Pulmonary artery endothelial cell (primary cell): ENCODE measurements at places on chromosomes 13 and 19.
A peak's percentile ranks its signal among the peaks of the same experiment; 100 is the strongest.

- DNase-seq = no peak
These were observed 92.9 kb downstream of the ZNF100 start for GRCh38 chr19:21674454-21674853.

- peak; percentile 64 for DNase-seq
These were observed at the start of gene CYTH2 for GRCh38 chr19:48469289-48469881. Gene CYTH2, plus strand, starts transcription at chr19:48469369. Its CDS starts 139 bp downstream, at chr19:48469508.

DNA sequence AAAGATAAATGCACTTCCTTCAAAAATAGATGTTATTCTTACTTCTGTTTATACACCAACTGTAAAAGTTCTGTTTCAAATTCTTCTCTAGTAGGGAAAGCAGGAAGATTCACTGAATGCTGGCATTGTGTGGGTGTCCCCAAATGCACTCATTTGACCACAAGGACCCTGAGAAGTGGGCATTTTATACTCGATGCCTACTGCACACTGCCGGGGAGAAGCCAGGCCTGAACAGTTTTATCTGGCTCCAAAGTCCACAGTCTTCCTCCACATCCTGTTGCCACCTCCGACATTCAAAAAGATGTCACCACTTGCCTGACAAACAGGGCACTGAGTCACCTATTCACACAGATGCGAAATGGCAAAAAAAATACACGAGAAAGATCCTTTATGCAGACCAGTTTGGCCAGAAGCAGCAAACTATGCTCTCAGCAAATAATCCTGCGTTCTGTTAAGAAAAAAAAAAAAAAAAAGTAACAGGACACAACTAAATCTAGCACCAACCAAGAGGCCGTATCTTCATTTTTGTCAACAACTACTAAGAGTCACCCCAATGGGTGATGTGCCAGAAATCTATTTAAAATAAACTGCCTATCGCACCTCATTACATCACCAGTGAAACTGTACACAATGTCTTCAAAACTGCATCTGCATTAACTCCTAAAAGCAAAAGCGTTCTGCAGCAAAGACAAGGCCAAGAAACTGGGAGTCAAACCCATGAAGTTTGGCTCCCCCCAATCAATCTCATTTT is 6.2 kb downstream of the ZC3H4 start:
- DNase-seq = no peak

DNA sequence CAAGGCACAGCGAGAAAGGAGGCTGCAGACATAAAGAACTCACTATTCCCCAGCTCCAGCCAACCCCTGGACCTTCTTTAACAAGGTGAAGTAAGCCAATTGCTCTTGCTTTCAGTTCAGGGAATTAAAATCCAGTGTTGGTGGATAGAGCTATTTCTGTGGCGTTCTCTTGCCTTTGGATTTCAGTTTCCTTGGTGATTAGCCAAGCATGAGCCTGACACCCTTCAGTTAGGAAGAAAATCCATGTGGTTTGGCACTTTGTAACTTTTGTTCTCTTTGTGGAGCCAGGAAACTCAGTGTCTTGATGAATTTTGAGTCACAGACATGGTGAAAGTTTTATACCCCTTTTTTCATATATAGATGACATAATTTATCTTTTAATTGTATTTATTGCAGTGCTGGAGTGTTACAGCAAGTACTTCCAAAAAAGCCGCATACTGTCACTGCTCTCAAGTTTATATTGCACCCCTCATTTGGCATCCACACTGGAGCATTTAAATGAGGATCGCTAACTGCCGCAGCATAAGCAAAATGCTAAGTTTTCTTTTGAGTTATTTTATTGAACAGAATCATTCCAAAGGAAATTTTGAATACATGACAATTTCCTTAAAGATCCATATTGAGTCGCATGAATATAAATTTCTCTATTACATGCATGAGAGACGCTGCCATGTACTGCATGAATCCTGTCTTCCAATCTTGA is 406.8 kb downstream of the MYO16 start:
- DNase-seq = no peak

- no peak for DNase-seq
These were observed 34.4 kb upstream of the MIR17HG start for GRCh38 chr13:91313103-91313502.

DNA sequence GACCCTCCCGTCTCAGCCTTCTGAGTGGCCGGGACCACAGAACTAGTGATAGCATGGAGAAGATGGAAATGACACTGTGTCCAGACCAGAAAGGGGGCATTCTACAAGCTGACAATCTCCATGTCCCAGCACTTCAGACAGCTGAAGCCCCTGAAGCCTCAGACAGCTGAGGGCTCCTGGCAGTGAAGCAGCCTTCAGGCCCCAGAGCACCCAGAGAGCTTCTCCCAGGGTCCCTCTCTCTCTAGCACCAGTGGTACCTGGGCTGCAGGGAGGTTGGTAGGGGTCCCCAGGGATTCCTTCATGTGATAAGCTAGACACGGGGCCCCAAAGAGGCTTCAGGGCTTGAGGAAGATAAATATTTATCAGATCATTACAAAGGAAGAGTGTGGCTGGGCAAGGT is 7.6 kb upstream of the POP4 start:
- DNase-seq = no peak

DNA sequence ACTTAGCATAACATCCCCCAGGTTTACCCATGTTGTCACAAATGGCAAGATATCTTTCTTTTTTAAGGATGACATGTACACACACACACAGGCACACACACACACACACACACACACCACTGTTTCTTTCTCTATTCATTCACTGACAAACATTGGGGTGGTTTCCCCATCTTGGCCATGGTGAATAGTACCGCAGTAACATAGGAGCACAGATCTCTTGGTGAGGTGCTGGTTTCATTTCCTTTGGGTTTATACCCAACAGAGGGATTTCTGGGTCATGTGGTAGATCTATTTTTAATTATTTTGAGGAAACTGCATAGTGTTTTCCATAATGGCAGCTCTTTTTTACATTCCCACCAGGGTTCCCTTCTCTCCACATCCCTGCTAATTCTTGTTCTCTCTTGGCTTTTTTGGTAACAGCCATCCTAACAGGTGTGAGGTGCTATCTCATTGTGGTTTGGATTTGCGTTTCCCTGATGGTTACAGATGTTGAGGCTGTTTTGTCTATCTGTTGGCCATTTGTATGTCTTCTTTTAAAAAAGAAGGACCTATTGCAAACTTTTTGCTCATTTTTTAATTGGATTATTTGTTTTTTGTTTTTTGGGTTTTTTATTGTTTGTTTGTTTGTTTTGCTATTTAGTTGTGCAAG is 251.7 kb upstream of the IRS2 start:
- no peak for DNase-seq

DNA sequence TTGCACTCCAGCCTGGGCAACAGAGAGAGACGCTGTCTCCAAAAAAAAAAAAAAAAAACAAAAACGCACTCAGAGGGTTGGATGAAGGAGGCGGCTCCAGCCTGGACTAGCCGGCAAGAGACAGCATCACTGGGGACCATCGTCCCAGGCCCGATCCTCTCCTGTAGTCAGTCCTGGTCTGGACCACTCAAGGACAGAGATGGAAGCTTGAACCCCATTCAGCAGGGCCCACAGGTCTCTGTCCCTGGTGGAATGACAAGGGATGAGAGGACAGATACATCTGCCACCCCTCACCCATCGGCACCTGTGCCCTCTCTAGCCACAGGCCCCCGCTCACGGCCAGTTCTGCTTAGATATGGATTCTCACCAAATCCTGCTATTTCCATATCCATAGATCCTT is 14.0 kb downstream of the ADGRE5 start:
- DNase-seq = no peak

GRCh38 chr13:28586439-28587173 is 72.3 kb upstream of the POMP start:
- no peak for DNase-seq

DNA sequence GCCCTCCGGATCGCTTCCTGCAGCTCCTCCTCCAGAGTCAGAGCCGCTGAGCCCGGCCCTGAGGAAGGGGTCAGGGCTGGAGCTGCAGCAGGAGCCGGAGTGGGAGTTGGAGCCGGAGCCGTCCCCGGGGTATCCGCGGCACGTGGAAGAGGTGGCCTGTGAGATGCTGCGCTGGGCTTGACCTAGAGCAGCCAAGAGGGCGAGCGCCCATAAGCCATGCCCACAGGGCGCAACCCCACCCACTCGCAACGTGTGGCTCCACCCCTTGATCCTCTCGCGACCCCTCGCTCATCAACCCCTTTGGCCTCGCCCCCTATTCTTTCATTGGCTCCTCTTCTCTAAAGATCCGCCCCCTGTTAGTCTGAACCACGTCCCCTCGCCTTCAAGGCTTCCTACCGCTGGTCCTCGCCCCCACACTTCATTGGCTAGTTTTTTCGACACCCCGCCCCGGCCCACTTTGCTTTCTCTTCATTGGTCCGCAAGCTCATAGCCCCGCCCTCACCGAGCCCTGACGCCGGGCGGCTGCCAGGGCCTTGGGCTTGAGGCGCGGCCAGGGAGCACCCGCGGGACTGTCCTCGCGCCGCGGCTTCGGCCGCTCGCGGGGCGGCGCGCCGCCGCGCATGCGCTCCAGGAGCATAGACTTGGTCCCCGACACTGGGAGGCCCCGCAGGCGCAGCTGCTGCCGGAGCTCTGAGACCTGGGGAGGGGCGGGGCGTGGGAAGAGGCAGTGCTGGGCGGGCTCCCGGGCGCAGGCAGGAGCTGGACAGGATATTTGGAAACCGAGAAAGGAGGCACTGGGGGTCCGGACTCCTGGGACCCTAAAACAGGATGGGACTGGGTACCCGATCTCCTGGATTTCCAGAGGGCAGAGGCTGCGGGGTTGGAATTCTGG is 5.4 kb downstream of the MAMSTR start:
- DNase-seq = peak; percentile 98

DNA sequence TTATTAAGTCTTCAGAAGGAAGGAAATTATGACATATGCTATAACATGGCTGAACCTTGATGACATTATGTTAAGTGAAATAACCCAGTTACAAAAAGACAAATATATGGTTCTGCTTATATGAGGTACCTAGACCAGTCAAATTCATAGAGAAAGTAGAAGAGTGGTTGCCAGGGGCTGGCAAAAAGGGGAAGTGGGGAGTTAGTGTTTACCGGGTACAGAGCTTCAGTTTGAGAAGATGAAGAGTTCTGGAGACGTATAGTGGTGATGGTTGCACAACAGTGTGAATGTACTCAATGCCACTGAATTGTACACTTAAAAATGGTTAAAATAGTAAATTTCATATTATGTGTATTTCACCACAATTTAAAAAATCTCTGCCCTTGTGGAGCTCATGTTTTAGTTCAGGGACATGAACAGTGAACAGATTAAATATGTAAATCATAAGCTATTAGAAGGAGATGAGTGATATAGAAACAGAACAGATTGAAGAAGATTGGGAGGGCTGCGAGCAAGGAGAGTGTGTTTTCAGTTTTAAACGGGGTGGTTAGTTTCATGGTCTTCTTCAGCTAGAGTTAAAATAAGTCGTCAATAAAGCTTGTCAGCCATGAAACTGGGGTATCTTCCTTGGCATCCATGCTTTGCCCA is 355.2 kb downstream of the KCNRG start:
- no peak for DNase-seq

DNA sequence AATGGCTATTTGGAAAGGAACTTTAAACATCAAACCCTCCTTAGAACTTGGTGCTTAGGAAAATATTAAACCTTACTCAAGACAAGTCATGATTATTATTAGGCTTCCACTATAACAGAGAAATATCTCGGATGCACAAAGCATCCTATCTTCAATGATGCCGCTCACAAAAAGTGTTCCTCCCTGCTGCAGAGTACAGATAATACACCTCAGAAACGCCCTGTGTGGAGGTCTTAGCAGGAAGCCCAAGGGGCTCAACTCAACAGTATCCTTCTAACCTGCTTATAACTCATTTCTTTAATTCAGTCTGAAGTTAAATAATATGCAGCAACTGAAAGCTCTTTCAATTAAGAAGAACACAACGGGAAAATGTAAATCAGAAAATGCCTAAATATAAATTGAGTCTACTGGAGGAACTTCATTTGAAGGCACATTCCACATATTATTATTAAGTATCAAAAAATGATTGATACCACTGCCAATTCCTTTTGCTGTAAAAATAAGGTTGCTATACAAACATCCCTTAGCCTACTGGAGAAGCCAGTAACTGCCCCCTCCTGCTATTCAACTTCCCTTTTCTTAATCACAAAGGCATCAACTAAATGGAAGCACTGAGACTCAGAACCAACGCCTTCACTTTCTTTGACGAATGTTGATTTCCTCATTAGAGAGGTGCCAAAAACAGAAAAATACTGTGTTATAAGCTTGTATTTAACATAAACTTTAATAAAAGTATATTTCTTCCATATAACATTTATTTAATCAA is 12.0 kb downstream of the ELF1 start:
- DNase-seq = no peak

GRCh38 chr13:31982540-31982939 is 49.0 kb upstream of the FRY start:
- no peak for DNase-seq

DNA sequence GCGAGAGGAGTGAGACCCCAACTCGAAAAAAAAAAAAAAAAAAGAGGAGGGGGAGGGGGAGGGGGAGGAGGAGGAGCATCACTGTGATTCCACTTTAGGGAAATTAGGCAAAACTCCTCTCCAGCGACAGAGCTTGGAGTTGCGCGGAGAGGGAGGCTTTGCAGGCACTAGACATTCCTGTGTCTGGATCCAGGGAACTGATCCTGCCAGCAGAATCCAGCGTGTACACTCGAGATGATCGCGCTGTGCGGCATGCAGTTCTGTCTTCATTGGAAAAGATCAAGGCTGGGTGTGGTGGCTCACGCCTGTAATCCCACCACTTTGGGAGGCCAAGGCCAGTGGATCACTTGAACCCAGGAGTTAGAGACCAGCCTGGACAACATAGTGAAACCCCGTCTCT is 29.6 kb upstream of the KLF2 start:
- DNase-seq = no peak

- DNase-seq = peak; percentile 20
These were observed 2.0 kb upstream of the RNF126 start for GRCh38 chr19:664913-665443.

GRCh38 chr13:45289936-45290563 is 50.9 kb downstream of the TPT1 start:
- no peak for DNase-seq

DNA sequence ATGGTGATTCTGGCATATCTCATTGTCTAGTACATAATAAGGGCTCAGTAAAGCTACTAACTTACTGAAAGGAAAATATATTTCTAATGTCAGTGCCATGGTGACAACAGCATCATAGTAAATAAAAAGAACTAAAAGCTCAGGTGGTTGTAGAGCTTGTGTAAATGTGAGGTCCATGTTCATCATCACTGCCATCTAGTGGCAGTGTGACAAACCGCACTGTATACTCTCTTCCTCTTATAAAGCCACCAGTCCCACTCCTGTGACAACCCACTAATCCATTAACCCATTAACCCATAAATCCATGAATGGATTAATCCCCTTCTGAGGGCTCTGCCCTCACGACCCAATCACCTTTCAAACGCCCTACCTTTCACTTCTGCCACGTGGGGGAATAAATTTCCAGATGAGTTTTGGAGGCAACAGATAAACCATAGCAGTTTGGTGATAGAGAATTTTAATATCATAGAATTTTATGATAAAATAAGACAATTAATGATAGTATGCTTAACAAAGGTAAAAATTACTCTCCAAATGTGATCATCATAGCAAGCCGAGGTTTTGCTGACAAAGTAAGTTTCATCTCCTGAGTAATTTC is 160.4 kb upstream of the SGCG start:
- DNase-seq = peak; percentile 7

DNA sequence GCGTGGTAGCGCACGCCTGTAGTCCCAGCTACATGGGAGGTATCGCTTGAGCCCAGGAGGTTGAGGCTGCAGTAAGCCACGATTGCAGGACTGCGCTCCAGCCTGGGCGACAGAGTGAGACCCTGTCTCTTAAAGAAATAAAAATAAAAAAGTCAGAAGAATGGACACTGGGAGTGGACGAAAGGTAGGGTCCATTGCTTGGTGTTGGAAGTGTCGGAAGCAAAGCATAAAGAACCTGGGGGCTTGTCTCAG is 392 bp upstream of the ARHGAP33 start:
- DNase-seq = no peak
